ENCODE measurements at places on chromosomes 3 and 15. TPM values are rescaled to one million over a fixed set of nuclear protein-coding genes. Genes with fewer than 3 reads are reported as not detected.

Gene PDZRN3
- 3.5 TPM for total RNA-seq

Gene EPHA6
- total RNA-seq: not detected

GRCh38 chr3:168002786-168003368 lies 92.8 kb downstream of the GOLIM4 start:
- peak; percentile 48 for DNase-seq

DNA sequence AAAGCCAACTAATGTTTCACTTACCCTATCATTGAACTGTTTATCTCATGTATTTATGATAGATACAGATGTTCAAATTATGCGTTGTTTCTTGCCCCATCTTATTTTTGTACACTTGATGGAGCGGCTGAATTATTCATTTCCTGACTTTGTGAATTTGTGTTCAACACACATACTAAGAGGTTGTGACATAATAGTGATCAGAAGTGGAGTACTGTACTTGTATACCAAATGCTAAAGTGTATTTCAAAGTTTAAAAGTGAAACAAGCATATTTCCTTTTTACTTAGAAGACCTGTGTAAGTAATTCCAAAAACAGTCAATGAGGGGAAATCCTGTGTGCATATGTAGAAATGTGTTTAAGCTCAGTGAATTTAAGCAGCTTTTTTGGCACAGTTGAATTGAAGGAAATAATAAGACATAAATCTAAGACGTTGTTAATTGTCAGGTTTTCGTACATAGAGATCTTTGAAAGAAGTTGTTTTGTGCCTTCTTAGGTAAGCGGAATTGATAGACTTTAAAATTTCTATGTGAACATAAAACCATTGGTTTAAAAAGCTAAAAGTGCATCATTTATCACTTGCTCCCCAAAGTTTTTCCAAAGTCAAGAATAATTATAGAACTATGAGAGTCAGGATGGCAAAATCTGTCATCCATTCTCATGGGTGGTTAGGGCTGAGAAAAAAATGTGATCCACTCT lies 1.9 kb downstream of the NFKBIZ start:
- DNase-seq: no peak

DNA sequence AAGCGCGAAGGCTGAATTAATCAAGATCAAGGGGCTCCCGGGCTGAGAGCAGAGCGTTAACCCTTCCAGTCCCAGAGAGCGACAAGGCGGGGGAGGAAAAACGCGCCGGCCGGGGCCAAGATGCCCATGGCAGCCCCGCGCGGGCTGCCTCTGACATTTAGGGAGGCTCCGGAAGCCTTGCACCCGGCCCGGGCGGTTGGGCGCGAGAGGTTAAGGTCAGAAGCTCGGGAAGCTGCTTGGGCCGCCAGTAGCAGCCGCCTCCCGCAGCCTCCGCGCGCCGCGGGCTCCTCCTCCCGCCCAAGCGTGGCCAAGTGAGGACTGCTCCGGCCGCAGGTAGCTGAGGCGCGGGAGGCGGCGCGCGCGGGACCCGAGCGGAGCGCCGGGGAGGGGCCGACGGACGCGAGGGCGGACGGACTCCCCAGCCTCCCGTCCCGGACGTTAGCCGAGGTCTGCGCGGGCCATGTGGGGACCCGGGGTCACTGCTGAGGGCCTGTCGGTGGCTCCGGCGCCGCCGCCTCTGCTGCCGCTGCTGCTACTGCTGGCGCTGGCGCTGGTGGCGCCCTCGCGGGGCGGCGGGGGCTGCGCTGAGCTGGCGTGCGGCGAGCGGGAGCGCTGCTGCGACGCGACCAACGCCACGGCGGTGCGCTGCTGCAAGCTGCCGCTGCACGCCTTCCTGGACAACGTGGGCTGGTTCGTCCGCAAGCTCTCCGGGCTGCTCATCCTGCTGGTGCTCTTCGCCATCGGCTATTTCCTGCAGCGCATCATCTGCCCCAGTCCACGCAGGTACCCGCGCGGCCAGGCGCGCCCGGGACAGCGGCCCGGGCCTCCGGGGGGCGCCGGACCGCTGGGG lies at the start of gene C3orf80:
Gene C3orf80, plus strand, starts transcription at position 247 of the 850 bp plus-strand sequence. Its CDS starts 214 bp downstream, at position 461.
- peak; percentile 78 for DNase-seq

Gene CTXN2
- total RNA-seq: not detected

All from Daoy (cell line).